ENCODE measurements at places on chromosomes 2 and 18. TPM values are rescaled to one million over a fixed set of nuclear protein-coding genes. Genes with fewer than 3 reads are reported as not detected.

NRP2 gene
- 12.9 TPM for polyA plus RNA-seq

DNA sequence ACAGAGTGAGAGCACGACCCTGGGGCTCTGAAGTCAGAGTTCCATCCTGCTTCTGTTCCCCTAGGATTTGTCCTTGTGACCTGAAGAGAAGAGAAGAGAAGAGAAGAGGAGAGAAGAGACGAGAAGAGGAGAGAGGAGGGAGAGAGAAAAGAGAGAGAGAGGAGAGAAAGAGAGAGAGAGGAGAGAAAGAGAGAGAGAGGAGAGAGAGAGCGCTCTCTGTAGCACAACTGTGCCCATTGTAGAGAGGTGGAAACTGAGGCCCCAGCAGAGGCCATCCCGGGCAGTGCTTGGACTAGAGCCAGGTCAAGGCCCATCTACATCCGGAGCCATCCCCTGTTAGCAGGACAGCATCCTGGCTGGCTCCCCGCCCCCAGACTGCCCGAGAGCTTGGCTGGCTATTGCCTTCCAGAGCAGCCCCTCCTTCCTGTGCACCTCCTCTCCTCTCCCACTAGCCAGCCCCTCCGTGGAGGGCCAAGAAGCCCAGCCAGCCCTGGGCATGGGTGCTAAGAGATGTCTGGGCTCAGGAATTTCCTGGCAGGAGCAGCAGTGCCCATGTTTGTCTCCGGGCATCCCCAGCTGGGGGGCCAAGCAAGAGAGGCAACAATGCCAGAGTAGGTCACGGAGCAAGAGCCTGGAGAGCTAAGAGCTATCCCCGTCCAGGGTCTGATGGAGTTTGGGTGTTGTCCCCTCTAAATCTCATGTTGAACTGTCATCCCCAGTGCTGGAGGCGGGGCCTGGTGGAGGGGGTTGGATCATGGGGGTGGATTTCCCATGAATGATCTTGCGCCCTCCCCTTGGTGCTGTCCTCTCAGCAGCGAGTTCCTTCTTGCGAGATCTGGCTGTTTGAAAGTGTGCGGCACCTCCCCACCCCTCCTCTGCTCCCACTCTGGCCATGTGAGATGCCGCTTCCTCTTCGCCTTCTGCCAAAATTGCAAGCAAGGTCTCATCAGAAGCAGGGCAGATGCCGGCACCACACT lies 18.2 kb upstream of the GPR55 start:
- DNase-seq: no peak

OR6B2 gene
- polyA plus RNA-seq: not detected

- no peak for DNase-seq
Observed at GRCh38 chr2:151783133-151783520, 45.1 kb downstream of the ARL5A start.

CPO gene
- 0.37 TPM for polyA plus RNA-seq

DNA sequence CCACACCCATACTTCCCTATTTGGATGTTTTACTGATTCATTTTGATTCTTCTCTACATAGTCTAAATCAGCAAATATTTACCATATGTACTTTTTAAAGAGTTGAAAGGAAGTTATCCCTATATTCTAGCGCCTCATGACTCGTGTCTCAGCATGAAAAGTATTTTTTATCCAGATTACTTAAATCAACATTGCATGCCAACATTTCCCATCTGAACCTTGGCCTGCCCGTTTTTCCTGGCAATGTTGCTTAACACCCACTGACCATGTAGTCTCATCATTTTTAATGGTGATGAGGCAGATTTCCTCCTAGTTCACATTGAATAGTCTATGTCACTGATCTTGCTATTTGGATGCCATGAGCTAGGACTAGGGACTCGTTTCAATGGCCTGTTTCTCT lies 13.2 kb upstream of the SCYGR5 start:
- DNase-seq: no peak

SPHKAP gene
- 18.3 TPM for polyA plus RNA-seq

GRCh38 chr18:49758263-49758610 lies 55.1 kb downstream of the ACAA2 start:
- DNase-seq: no peak

RTP5 gene
- polyA plus RNA-seq: not detected

Data from muscle of back (tissue), 13 donors.